ACHN (cell line): ENCODE measurements at places on chromosomes 12 and 14.

DNA sequence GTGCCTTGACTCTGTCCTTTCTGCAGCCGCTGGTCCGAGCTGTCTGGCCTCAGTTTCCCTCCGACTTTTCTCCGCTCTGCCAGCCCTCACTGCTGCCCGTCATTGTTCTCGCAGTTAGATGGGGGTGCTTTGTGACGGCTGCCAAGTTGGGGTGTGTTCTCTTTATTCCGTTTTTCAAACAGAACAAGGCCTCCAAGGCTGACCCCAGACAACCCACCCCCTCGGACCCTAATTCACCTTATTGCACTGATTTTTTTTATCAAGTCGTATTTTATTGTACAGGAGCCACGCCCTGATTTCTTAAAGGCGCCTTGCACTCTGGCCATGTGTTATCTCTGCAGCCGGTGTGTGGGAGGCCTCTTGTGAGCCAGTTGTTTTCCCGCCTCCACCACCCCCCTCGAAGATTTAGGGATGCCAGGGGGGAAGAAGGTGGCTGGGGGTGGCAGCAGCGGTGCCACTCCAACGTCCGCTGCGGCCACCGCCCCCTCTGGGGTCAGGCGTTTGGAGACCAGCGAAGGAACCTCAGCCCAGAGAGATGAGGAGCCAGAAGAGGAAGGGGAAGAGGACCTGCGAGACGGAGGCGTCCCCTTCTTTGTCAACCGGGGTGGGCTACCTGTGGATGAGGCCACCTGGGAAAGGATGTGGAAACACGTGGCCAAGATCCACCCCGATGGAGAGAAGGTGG, 1.3 kb downstream of the VASH1 start:
- DNase-seq, result no peak

- no peak for DNase-seq
These were observed 4.4 kb downstream of the RAN start for GRCh38 chr12:130876297-130876696.

- DNase-seq, result no peak
These were observed 400.4 kb downstream of the ATP23 start for GRCh38 chr12:58341791-58342190.

GRCh38 chr14:89810101-89810500, 144.4 kb downstream of the EFCAB11 start:
- no peak for DNase-seq

DNA sequence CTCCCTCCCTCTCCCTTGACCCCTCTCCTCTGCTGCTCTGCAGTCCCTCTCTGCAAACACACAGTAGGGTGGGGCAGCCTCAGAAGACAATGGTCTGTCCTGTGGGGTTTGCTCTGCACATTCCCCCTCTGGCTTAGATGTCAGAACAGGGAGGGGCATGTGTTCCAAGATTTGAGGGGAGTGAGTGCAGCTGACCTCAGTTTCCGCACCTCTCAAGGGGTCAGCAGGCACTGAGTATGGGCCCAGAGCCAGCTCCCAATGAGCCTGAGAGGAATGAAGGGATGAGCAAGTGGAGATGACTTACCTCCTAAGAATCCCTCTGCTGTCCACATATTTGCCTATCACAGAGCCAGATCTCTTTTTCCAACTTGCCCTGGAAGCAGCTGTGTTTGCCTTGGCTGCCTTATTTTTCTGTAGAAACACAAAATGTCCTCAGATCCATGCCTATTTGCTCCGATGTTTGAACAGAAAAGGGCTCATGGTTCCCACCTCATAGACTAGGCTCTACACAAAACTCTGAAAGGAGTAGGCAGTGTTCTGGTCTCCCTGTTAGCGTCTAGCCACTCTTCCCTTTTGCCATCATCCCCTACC, 111.4 kb downstream of the CRACR2A start:
- DNase-seq, result peak; percentile 49

GRCh38 chr14:99459481-99460100, 21.1 kb downstream of the SETD3 start:
- no peak for DNase-seq

- DNase-seq, result no peak
These were observed 896 bp downstream of the EID3 start for GRCh38 chr12:104304261-104305009.

GRCh38 chr12:121776190-121777098, 17.0 kb downstream of the RHOF start:
- DNase-seq, result peak; percentile 83

GRCh38 chr14:51119411-51120051, 24.6 kb upstream of the TRIM9 start:
- DNase-seq, result no peak

GRCh38 chr12:18430425-18431048, 169.2 kb downstream of the PIK3C2G start:
- peak; percentile 76 for DNase-seq

DNA sequence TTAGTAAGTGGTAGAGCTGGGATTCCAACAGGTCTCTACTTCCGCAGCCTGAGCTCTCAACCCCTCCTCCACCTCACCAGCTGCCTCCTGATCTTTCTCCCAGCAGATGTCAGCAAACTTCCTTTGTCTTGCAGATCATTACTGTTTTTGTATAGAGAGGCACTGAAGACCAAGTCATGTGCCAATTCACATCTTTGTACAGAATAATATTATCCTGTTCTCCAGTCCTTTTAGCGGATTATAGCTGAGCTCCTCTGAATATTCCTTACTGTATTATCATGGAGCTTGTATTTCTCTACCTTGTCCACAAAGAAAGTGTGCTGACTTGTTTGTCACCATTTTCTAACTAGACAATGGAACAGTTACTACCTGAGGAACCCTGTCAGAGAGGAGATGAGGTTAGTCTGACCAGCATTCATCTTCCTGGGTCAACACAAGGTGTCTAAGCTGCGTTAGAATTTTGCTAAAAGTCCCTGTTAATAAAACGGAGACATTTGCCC, 142.3 kb upstream of the ARHGAP5 start:
- DNase-seq, result peak; percentile 77

DNA sequence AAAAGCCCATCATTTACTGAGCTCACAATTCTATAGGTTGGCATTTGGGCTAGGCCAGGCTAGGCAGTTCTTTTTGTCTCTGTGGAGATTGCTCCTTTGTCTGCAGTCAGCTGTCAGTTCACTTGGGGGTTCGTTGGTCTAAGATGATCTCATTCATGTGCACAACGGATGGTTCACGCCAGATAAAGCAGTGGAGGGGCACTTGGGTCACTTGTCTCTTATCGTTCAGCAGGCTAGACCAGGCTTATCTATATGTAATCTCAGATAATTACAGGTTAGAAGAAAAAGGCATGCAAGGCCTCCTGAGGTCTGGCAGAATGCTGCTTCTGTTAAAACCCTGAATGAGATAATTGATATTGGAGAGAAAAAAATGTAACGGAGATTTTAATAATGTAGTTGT, 119.0 kb upstream of the ATP2B1 start:
- DNase-seq, result no peak

GRCh38 chr14:37819155-37820015, 224.0 kb downstream of the TTC6 start:
- DNase-seq, result peak; percentile 26

DNA sequence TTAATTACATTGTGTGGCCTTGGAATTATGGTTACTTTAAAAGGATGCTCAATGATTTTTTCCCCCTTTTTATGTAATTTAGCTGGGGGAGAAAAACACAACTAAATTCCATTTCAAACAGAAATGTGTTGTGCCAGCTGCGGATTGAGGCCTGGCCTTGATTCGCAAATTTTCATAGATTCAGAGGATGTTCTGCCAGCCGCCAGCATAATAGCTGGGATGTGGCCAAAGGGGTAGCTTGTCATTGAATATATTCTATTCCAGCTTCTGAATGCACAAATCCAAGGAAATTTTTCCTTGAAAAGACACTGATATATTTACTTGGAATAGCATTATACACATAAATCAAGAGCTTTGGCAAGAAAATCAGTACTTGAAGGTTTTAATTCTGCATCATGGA, 43.7 kb downstream of the TRHDE start:
- DNase-seq, result no peak

GRCh38 chr14:90438841-90439240, 42.0 kb downstream of the CALM1 start:
- peak; percentile 5 for DNase-seq

DNA sequence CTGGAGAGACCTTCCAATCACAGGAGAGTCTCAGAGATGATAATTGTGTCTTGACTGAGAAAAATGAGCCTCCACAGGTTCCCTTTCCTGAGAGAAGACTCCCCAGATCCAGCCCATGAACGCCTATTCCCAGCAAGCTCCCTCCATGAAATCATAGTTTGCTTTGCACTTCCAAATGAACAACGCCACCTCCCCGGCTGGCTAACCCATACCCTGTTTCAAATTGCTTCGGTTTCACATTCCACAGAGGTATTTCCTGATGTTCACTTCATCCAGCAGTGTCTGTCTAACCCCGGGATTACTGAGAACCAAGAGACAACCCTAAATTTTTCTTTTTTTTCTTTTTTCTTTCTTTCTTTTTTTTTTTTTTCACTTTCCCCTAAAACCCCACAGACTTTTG, 124.1 kb upstream of the RFLNA start:
- DNase-seq, result no peak

DNA sequence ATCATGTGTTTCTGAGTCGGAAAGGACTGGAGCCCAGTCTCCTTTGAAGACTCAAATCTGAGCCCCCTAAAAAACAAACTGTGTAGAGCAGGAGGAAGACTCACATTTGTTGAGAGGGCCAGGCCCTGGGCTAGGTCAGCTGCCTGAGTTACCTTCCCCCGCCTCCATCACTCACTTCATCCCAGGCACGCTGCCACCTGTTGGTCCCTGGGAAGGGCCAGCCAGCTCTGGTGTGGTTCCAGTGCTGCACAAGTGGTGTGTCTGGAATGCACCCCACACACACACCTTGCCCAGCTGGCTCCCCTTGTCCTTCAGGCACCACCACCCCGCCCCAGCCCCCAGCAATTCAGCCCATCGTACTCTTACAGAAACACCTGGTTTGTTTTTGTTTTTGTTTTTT, 9.0 kb downstream of the MVK start:
- peak; percentile 43 for DNase-seq

DNA sequence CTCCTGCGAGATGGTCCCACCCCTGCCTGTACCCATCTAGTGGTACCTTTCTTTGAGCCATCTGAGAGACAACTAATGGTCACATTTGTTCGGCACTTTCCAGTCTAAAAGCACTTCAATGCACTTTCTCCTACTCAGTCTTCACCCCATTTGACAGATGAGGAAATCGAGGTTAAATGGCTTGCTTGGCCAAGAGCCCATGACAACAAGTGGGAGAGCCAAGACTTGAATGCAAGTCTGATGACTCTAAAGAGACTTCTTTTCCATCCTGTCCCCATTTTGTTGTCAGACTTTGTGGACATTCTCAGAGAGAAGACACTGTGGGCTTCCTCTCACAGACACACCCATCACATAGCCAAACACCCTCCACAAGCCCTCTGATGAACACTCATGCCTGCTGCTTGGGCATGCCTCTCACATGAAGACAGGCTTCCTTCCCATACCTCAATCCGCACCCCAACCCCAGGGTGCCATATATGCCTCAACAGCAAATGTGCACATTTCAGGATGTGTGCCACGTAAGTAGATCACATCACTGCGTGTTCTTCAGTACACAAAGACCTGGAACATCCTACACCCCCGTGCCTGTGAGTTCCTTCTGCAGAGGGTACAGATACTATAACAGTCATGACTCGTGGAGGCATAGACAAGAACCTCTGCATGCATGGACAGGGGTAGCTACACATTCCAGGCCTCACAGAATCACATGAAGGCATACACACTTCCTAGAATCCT, 805 bp downstream of the MYH7 start:
- DNase-seq, result no peak

DNA sequence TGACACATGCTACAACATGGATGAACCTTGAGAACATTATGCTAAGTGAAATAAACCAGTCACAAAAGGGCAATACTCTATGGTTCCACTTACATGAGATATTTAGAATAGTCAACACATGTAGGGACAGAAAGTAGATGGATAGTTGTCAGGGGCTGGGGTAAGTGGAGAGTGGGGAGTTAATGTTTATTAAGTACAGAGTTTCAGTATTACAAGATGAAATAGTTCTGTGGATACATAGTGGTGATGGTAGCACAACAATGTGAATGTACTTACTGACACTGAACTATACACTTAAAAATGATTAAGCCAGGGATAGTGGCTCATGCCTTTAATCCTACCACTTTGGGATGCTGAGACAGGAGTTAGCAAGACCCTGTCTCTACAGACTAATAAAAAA, 8.7 kb downstream of the NUP107 start:
- no peak for DNase-seq
